ENCODE measurements at places on chromosomes 7 and 10.
A peak's percentile ranks its signal among the peaks of the same experiment; 100 is the strongest.

- no peak for DNase-seq
Observed at GRCh38 chr10:74290708-74291107, 139.7 kb downstream of the ADK start.

DNA sequence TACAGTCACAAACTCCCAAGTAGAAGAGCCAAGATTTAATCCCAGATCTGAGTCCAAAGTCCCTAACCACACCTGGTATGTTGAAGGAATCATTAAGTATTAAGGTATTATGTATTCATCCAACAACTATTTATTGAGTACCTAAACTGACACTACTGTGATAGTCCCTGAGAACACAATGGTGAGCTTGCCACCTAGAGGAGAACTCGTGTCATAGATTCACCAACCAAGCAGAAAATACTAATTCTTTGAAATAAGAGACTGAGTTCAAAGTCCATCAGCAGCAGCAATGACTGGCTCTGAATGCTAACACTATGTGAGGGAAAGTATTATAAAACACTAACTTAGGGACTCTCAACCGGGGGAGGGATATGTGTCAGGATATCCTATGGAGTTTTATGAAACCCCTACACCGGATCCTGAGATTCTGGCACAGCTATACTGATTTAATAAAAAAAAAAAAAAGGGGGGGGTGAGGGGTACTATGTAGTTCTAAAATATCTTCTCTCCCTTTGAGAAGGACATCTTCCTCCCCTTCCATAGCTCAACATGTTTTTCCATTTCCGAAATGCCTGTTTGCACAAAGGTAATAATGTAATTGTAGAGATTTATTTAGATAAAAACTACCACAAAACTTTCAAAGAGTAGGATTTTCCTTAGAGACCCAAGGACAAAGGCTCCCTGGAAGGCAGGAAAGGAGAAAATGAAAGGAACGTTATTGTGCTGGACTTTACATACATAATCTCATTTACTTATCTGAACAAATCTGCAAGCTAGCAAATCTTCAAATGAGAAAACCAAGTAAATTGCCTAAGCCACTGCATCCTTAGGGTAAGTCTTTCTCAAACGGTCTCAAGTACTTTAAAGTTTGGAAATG, 1.6 kb downstream of the NCOA4 start:
- peak; percentile 51 for DNase-seq

- DNase-seq, result no peak
Observed at GRCh38 chr10:32751582-32751981, 206.4 kb downstream of the ITGB1 start.

DNA sequence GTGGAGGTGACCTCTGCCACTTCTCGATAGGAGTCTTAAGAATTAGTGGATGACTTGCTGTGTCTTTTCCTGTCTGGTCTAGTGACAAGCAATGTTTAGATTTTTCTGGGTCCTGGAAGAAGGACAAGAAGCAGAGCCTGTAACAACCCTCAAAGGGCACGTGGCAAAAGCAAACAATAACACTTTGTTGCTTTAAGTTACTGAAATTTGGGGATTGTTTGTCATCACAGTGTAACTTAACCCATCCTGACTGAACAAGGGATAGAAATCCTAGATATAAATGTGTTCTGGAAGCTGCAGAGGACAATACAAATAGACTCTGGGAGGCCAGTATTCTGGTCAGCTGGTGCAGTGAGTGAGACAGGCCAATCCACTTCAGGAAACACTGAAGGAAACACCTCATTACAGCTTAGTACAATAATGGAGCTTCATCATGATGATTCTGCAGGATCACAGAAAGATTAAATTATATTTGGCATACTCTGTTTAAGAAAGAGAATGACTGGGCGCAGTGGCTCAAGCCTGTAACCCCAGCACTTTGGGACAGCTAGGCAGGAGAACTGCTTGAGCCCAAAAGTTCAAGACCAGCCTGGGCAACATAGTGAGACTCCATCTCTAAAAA, 23.3 kb downstream of the ENKUR start:
- DNase-seq, result no peak

DNA sequence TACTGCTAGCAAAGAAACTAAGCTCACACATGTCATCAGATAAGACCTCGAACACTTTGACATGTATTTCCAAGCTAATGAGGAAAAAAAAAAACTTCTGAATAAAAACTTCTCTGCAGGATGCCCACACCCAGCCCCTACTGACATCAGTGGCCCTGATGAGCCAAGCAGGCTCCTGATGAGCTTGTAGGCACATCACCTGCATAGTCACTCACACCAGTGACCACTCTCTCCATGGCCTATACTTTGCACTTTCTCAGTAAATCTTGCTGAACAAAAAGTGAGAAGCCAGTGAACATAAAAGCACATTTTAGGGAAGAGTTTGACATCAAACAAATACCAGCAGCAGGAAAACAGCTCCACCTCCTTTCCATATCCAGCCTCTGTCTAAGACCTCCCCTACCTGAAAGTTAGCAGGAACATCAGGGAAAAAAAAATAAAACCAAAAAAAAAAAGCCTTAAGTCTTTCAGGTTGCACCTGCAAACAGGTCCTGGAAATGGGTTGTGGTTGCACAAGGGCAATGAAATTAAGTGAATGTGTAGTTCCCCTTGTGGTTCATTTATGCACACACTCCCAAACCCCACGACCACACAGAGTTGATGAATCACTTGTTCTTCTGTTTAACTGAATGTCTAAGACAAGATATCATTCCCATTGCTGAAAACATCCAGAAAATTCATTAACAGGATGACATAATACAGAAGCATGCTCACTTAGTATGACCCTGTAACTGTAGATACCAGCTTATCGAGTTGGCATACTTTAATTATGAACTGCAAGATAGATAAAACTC, 205.2 kb upstream of the PDE1C start:
- peak; percentile 46 for DNase-seq

GRCh38 chr7:136664537-136664936, 203.9 kb upstream of the CHRM2 start:
- DNase-seq, result no peak

DNA sequence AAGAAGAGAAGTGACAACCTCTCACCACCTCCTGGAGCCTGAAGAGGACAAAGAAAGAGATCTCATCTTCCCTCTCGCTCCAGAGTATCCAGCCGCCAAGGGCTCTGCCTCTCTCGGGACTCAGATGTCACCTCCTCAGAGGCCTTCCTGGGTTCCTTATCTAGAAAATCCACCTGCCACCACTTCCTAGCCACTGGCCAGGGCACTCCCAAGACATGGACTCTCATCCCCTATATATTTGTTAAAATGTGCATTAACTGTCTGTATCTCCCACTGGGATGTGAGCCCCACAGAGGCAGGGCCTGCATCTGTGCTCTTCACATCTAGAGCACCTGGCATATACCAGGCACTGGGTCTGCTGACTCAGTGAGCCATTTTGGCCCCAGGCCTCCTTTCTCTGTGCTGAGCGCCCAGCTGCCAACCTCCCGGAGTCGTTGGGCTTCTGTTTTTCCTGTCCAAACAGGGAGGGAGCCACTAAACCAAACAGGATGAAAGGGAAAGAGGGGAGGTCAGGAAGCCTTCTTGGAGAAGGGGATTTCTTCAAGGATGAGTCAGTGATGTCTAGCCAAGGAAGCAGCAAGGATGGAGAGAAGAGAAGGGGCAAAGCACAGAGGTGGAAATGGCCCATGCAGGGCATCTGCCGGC, 58.9 kb downstream of the KCNMA1 start:
- no peak for DNase-seq

GRCh38 chr7:2873686-2874551, 29.8 kb upstream of the GNA12 start:
- DNase-seq, result peak; percentile 21

- DNase-seq, result no peak
Observed at GRCh38 chr10:53841483-53842145, 959.4 kb downstream of the PCDH15 start.

GRCh38 chr7:135919071-135919841, 57.9 kb downstream of the MTPN start:
- no peak for DNase-seq

DNA sequence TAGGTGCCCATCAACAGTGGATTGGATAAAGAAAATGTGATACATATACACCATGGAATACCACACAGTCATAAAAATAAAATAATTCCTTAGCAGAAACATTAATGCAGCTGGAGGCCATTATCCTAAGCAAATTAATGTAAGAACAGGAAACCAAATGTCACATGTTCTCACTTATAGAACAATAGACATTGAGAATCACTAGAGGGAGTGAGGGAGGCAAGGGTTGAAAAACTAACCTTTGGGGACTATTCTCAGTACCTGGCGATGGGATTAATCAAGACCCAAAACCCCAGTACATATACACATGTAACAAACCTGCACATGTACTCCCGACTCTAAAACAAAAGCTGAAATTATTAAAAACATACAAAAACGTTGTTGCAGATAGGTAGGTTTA, 222.6 kb downstream of the SEMA3E start:
- no peak for DNase-seq

- DNase-seq, result no peak
Observed at GRCh38 chr10:46077731-46078413, 31.8 kb upstream of the MSMB start.

GRCh38 chr7:130322615-130323014, 22.0 kb upstream of the CPA5 start:
- no peak for DNase-seq

GRCh38 chr10:85618841-85619240, 747.8 kb downstream of the GRID1 start:
- no peak for DNase-seq

DNA sequence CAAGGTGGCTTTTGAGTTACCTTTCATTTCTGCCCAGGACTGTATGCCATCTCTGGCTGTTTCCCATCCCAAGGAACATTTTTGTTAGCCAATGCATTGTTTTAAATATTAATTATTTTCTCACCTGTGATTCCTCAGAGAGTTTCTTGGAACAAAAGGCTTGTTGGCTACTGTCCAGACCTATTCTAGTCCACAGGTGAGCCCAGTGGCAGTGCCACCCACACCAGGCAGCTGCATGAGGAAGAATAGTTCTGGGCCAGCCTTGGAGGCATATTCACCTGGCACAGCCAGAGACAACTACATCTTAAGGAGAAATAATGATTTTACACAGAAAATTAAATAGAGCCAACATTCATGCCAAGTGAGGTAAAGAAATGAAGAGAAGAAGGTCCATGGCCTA, 123.9 kb downstream of the C1GALT1 start:
- DNase-seq, result no peak

GRCh38 chr10:6148251-6148701, 54.5 kb upstream of the PFKFB3 start:
- peak; percentile 52 for DNase-seq

DNA sequence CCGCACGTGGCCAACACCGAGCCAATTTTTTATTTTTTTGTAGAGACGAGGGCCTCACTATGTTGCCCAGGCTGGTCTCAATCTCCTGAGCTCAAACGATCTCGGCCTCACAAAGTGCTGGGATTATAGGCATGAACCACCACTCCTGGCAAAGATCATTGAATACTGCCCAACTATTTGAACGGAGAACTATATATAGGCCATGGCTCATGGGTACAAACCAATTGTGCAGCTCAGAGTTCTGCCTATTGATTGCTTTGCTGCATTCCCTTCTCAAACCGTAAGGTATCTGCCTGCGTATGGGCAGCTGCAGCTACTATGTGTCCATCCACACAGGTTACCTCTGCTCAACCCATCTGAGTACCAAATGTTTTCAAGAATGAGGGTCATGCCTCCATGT, 9.7 kb upstream of the SLC25A16 start:
- no peak for DNase-seq

DNA sequence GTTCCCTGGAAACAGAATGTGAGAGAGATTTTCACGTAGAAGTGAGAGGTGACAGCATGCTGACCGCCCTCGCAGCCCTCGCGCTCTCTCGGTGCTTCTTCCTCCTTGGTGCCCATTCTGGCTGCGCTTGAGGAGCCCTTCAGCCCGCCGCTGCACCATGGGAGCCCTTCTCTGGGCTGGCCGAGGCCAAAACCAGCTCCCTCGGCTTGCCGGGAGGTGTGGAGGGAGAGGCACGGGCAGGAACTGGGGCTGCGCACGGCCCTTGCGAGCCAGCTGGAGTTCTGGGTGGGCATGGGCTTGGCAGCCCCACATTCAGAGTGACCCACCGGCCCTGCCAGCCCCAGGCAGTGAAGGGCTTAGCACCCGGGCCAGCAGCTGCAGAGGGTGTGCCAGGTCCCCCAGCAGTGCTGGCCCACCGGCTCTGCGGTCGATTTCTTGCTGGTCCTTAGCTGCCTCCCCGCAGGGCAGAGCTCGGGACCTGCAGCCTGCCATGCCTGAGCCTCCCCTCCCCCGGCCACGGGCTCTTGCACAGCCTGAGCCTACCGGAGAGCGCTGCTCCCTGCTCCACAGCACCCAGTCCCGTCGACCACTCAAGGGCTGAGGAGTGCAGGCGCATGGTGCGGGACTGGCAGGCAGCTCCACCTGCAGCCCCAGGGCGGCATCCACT, 888.7 kb upstream of the ZWINT start:
- no peak for DNase-seq

DNA sequence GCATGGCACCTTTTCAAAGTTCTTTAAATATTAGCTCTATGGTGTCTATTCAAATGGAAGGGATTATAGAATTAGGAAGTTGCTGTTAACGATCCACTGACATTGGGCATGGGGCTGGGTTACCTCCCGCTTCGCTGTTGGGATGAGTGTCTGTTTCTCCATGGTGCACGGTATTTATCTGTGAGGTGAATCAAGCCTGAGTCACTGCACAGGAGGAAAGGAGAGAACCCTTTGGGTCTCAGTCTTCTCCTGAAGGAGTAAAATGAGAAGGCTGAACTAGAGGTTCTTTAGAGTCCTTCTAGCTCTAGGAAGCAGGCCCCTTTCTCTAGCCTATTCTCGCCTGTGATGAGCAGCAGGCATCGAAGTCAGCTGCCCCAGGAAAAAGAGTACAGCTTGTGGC, 7.3 kb downstream of the JCAD start:
- DNase-seq, result no peak

DNA sequence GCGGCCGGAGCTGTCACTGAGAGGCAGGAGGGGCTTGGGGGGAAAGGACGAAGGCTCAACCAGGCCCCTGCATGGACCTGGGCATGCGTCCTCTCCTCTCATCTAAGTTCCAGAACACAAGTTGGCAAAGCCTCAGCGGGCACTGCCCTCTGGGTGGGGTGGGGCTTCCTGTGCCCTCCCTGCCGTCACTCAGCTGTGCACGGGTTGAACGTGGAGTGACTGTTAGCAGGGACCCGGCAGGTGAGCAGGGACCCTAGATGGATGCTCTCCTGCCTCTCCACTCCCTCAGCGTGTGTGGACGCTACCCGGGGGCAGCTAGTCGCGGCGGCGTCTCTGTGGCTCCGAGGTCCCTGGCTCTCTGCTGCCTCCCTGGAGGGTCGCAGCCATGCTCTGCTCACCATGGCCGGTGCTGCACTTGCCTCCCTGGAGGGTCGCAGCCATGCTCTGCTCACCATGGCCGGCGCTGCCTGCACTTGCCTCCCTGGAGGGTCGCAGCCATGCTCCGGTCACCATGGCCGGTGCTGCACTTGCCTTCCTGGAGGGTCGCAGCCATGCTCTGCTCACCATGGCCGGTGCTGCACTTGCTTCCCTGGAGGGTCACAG, 36.4 kb upstream of the TTYH3 start:
- DNase-seq, result no peak

- no peak for DNase-seq
Observed at GRCh38 chr10:37434091-37434490, 308.7 kb downstream of the ANKRD30A start.

- DNase-seq, result no peak
Observed at GRCh38 chr10:102593074-102593803, 51.0 kb upstream of the TRIM8 start.

- DNase-seq, result no peak
Observed at GRCh38 chr7:141495057-141495456, 56.2 kb upstream of the AGK start.
